ENCODE measurements at places on chromosomes 2 and 18. TPM values are rescaled to one million over a fixed set of nuclear protein-coding genes. Genes with fewer than 3 reads are reported as not detected.

The MGAT4A gene
- polyA plus RNA-seq, result 2.8 TPM

The HADHA gene
- polyA plus RNA-seq, result 26.4 TPM

The LIMS3 gene
- polyA plus RNA-seq, result 0.15 TPM

The MAL gene
- 3,581 TPM for polyA plus RNA-seq

The CCDC121 gene
- polyA plus RNA-seq, result 1.2 TPM

The WNT6 gene
- 0.31 TPM for polyA plus RNA-seq

The ZNF521 gene
- 1.2 TPM for polyA plus RNA-seq

The MARCHF4 gene
- not detected for polyA plus RNA-seq

The MYO3B gene
- 0.11 TPM for polyA plus RNA-seq

The ZSWIM2 gene
- polyA plus RNA-seq, result not detected

The NFE2L2 gene
- 155 TPM for polyA plus RNA-seq

The CD8B2 gene
- polyA plus RNA-seq, result 0.06 TPM

The POTEI gene
- polyA plus RNA-seq, result not detected

The TMEM247 gene
- polyA plus RNA-seq, result not detected

The SIGLEC15 gene
- polyA plus RNA-seq, result 0.02 TPM

The CRYGC gene
- not detected for polyA plus RNA-seq

The FASTKD2 gene
- polyA plus RNA-seq, result 16.7 TPM

The NYAP2 gene
- polyA plus RNA-seq, result 0.08 TPM

The LYPD6 gene
- polyA plus RNA-seq, result 0.41 TPM

All from esophagus (tissue), 2 donors.